NCI-H187 (cell line): ENCODE measurements at places on chromosomes 2 and 18.

DNA sequence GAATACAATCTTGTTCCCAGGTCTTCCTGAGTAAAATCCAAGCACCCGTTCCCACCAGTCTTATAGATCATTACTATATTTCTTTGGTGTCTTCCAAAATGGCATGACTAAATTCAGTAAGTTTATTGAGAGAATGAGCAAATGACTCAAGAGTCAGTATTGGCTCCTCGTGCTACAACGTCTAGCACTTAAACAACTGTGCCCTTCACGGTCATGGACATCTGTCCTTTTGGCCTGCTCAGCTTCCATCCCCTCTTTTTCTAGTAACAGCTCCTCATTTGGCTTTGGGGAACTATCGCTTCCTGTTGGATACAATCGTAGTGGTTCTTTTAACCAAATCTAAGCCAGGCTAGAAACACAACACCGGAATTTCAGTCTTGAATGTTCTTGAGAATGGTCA lies 24.1 kb upstream of the FZD7 start:
- DNase-seq = no peak

DNA sequence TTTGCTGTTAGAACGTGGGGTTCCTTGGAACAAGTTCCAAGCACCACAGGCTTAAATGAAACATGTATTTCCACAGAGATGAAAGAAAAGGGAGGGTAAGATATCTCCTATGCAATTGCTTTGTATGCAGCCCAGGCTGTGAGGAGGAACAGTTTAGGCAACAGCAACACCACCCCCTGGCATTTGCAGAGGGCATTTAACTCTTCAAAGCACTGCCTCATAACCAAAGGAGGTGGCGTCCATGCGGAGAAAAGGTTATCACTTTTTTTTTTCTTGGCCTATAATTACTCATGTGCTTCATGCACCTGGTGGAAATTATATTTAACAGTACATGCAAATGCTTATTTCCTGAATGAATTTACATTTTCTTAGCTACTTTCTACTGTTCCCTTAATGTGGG lies 286.0 kb downstream of the LPIN1 start:
- no peak for DNase-seq

GRCh38 chr2:224982910-224983711 lies 59.2 kb downstream of the DOCK10 start:
- DNase-seq = no peak

GRCh38 chr2:64201151-64201550 lies 56.9 kb upstream of the PELI1 start:
- no peak for DNase-seq

DNA sequence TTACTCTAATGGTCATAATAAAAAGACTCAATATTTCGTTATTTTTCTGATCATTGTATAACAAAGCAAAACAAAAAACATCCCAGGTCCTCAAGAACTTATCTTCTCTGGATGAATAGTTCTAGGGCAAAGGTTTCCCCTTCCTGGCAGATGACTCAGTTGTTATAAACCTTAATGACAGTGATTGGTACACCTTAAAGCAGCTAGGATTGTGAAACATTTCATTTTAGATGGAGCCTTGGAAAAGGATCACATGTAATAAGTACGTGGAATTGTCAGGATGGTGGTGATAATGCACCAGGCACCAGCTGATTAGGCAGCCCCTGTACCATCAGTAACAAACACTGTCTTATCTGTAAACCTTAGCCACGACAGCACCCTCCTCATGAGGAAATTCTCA lies 47.2 kb downstream of the MEP1B start:
- no peak for DNase-seq

DNA sequence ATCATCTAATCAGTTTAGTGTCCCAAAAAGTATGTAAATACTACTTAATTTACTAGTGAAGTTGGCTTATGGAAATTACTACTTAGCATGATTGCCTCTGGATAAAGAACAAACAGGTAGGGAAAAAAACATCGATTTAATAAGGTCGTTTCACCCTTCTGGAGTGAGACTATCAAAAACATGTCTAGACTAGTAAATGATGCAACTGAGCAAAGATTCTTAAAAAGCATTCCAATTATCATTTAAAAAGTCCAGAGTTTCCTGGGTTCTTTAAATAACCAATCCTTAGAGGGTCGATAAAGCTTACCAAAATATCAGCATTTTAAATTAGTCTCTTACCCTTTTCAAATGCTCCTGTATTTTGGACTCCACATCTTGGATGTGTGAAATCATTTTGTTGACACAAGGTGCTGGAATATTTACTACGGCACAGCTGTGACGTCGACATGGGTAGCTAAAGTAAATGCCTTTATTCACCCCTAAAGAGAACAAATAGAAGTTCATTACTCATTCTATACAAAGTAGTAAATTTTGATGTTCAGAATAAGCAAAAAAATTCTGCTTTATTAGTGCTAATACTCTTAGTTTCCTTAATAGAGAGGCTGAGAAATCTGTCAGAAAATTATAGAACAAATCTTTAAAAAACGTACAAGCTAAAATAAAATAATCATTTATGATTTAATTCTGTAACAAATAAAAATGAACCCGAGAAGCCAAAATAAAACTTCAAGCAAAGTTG lies 70.6 kb downstream of the CCDC178 start:
- no peak for DNase-seq

DNA sequence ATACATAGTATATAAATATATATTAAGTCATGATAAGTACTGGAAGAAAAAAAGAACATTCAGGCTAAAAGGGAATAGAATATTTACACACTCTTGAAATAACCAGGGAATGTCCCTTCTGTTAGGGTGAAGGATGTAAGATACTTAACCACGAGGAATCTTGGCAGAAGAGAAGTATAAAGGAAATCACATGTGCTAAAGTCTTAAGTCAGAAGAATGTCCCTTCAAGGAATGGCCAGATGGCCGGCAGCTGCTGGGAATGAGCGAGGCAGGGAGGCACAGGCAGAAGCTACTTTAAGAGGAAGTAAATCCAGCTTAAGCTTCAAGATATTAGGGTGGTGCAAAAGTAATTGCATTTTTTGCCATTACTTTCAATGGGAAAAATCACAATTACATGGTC lies 5.5 kb downstream of the CCDC102B start:
- no peak for DNase-seq

GRCh38 chr2:218569038-218569431 lies 396 bp downstream of the CNOT9 start:
- no peak for DNase-seq

DNA sequence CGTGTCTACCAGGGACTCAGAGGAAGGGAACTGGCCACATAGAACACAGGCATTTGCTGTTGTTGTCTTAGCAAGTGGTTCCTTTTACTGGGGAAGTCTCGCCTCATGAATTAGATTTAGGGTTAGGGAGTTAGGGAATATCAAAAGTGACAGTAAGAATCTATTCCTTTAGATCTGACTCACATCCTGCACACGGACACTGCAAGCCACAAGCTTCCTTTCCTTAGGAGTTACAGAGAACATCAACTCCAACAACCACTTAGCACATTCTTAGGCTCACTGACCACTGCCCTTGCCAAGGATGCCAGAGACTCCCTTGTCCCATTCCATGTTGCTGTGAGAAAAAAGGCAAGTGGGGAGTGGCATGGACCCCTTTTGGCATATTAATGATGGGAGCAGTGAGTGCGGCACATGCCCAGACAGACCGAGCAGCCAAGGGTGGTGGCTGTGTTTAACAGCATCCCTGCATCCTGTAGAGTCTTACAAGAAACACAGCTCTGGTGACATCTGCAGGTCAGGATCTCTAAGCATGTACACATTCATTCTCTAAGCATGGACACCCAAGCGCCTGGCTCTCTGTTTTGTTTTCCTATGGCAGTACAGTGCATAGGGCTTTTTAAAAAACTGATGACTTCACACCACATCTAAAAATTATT lies 745.6 kb upstream of the RAB6C start:
- DNase-seq = no peak

DNA sequence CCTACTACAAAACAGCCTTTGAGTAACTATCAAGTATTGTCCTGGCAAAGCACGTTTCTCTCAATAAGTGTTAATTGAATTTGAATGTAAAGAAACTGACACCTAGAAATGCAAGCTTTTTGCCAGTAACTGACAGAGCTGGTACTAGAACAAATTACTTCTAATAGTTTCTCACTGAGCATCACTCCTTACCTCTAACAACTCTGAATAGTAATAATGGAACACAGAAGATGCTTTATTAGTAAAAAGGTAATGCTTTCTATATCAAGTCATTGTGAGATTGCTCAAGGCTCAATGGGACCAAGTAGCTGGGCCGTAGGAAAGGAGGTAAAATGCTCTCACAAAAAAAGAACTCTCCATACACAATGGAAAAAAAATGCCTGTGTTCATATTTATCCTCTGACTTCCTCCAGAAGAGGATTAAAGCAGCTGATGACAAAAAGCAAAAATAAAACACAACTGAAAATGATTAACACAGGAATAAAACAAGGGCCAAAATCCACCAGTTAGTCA lies 11.8 kb downstream of the RASGRP3 start:
- no peak for DNase-seq

DNA sequence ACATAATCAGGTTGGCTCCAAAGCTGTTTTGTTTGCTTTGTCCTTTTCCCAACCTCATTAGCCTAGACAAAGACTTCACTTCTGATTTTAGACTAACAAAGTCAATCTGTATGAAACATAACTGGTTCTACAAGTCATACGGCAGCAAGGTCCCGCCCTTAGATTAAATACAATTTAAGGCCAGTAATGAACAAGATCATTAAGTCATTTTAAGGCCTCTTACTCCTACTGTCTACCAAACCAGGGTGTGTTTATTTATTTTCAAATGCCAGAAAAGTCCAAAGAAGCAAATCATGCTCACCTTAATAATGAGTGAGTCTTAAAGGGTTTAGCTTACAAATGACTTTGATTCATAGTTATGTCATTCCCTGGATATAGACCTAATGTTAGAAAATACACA lies 148.4 kb upstream of the ACVR2A start:
- no peak for DNase-seq

DNA sequence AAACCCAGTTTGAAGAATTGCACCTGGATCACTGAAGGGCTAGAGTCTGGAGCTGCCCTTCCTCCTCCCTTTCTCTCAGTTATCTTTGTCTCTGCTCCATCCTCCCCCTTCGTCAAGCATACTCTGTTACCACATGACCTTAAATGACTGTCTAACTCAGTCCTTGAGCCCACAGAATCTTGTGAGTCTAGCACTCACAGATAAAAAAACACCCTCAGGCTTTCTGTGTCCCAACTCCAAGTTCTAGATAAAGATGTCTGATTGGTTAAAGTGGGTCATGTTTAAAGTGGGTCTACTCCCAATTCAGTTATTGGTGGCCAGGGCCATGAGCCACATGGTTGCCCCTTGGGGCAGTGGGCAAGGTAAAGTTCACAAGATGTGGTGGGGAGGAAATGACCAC lies 53.5 kb upstream of the CYP1B1 start:
- DNase-seq = no peak

DNA sequence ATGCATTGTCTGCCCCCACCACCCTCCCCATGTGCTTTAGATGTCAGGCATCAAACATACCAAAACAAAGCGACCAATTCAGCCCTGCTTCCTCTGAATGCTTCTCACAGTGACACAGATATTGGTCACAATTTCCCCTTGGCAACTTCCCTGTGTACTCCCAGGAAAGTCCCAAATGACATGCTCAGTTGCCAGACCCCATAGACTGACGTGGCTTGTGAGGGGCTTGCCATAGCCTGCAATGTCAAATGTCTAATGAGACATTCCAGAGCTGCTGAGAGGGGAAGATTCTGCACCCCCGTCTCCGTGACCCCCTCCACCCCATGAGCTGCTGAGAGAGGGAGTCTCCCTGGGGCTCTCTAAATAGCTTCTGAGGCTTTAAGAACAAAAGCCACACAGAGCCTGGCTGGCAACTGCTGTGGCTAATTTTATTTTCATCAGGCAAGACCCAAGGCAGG lies 47.3 kb downstream of the RFTN2 start:
- no peak for DNase-seq

GRCh38 chr2:20797096-20797495 lies 25.8 kb downstream of the LDAH start:
- no peak for DNase-seq
